Hippocampal formation (tissue), 2 donors: ENCODE measurements at places on chromosomes 1 and 21.

GRCh38 chr1:29688471-29689365 is 452.4 kb downstream of the PTPRU start:
- no peak for DNase-seq

DNA sequence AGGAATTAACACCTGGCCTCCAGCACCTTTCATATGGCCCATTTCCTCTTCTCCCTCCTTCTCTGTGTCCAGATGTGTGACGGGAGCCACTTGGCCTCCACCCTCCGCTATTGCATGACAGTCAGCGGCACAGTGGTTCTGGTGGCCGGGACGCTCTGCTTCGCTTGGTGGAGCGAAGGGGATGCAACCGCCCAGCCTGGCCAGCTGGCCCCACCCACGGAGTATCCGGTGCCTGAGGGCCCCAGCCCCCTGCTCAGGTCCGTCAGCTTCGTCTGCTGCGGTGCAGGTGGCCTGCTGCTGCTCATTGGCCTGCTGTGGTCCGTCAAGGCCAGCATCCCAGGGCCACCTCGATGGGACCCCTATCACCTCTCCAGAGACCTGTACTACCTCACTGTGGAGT is 5.6 kb downstream of the TMEM61 start:
- DNase-seq = no peak

DNA sequence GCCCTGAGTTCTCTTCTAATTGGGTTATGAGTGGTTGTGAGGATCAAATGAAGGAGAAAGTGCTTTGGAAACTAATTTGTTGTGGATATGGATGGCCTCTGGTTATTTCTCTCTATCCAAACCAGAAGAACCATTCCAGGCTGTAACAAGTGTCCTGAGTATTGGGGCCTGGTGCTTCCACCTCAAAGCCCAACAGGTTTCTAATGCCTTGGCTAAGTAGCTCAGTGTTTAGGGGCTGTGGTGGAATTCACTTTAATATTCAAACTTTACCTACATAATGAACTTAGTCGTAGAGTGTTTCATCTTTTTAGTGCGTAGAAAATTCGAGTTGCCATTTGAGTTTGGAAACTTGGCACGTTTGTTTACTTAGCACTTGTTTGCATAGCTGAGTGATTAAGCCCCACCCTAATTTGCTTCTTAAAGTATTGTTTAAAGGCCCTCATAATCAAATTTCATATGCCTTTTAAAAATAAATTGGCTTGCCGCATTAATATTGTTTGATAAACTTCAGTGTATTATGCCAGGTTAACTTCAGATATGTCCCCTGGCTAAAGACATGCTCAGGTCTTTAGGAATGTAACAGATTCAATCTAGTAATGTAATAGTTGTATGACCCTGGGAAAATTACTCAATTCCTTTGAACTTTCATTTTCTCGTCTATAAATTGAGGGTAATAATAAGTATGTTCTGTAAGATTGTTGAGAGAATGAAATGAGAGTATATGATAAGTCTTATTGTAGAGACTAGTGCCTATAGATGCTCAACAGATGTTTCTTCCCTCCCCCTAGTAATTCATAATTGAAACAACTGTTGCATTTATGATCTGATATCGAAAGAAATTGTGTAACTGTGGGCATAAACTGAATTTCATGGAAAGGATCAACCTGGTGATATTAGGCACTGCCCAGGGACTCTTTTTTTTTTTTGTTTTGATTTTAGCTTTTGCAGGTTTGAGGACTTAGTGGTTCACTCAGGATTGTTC is 1.6 kb downstream of the AGO4 start:
- no peak for DNase-seq

DNA sequence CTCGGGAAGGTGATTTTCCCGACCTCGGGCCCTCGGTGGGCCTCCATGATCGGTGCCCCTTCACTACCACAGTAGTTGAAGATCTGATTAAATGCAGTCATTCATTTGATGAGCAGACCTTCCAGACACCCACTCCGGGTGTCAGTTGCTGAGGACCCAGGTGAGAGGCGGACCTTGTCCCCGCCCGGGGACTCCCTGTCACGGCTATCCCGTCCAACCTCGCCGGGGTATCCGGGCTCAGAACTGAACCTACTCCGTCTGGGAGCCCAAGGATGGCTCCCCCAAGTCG is 22.6 kb downstream of the RNU1-3 start:
- DNase-seq = no peak
